ENCODE measurements at places on chromosomes 5 and 9. TPM values are rescaled to one million over a fixed set of nuclear protein-coding genes. Genes with fewer than 3 reads are reported as not detected.

TICAM2 gene
- 1.6 TPM for total RNA-seq

TSSK1B gene
- total RNA-seq = not detected

PTTG1 gene
- 171 TPM for total RNA-seq

SPATA31D4 gene
- not detected for total RNA-seq

PCDHGA10 gene
- 0.69 TPM for total RNA-seq

PLPP6 gene
- 1.8 TPM for total RNA-seq

FAXDC2 gene
- 0.39 TPM for total RNA-seq

RETREG1 gene
- 0.74 TPM for total RNA-seq
